ENCODE measurements at places on chromosomes 11 and 22. TPM values are rescaled to one million over a fixed set of nuclear protein-coding genes. Genes with fewer than 3 reads are reported as not detected.
A peak's percentile ranks its signal among the peaks of the same experiment; 100 is the strongest.

DNA sequence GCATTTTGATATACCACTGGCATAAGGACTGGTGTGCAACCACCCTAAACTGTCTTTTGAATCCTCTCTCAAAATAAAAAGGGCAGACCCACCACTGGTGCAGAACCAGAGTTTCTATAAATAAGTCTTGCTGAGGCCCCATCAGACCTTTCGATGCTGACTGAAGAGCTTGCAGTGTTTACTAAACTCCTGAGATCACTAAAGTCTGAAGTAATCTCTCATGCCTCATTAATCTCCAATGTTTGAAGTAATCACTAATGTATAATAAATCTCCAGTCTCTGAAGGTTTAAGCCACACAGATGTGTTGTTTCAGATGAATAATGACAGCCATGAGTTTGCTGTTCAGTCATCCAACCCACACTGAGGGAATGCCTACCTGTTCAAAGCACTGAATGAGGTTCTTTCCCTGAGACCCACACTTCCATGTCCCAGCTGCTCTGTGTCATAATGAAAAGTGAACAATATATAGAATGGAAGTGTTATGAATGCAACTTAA lies 50.6 kb upstream of the DEUP1 start:
- no peak for DNase-seq

The YPEL1 gene
- total RNA-seq, result 4.0 TPM

- DNase-seq, result no peak
Measured at GRCh38 chr11:128042290-128042751, 545.0 kb downstream of the ETS1 start.

The PRR33 gene
- not detected for total RNA-seq

DNA sequence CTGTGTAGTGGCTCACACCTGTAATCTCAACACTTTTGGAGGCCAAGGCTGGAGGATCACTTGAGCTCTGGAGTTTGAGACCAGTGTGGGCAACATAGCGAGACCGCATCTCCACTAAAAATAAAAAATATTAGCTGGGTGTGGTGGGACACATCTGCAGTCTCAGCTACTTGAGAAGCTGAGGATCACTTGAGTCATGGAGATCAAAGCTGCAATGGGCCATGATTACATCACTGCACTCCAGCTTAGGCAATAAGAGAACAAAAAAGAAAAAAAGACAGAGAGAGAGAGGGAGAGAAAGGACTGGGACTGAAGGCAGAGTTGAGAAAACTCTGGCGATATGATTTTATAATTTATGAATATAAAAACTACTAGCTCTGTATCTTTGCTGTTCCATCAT lies 473.1 kb downstream of the LRRC4C start:
- DNase-seq, result no peak

The CATSPER1 gene
- 2.9 TPM for total RNA-seq

GRCh38 chr11:94581926-94582325 lies 14.8 kb downstream of the PIWIL4 start:
- DNase-seq, result no peak

DNA sequence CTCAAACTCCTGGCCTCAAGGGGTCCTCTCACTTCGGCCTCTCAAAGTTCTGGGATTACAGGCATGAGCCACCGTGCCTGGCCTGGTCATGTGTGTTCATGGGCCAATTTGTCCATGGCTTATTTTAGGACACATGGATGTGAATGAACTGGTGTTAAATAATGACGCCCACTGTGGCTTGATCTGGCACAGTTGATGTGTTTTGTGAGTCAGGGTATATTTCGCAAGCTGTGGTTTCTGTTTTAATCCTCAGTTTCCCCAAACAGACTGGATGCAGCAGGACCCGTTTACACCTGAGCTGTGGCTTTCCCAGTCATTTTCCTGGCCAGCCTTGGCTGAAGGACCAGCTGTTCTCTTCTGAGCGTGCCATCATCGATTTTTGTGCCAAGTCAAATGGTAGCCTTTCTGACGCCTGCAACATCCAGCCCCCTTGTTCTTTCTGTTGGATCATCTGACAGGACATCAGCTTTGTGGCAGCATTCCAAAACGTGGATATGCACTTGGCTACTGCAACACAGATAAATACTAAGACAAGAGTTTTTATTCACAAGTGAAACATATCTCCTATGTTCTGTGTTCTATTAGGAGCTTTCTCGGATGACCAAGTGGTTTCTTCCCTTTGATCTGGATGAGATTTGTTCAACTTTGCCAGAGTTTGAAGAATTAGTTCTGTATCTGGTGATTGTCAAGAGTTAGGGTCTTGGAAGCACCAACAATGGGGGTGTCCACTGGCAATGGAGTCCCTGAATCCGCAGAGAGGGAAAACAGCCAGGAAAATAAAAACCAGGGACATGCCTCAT lies 40.0 kb upstream of the SEPTIN5 start:
- peak; percentile 25 for DNase-seq

DNA sequence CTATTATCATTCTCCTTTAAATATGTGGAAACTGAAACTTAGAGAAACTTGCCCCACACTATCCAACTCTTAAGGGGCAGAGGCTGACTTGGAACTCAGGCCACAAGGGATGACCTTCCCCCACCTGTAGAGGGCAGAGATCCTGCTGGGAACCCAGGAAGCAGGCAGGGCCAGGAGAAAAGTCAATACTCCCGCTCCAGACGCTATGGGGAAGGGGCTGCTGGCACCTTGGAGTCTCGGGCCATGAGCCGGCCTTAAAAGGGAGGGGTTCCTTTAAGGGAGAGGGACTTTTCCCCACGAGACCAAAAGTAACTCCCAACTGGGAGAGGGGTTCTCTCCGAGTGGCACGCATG lies 620 bp upstream of the ANO5 start:
- peak; percentile 13 for DNase-seq

GRCh38 chr11:10379426-10379825 lies 74.6 kb downstream of the ADM start:
- DNase-seq, result no peak

The CCDC87 gene
- total RNA-seq, result 0.67 TPM

GRCh38 chr11:6258571-6259081 lies 1.0 kb upstream of the CCKBR start:
- no peak for DNase-seq

The CABP4 gene
- total RNA-seq, result 2.1 TPM

The MS4A15 gene
- not detected for total RNA-seq

DNA sequence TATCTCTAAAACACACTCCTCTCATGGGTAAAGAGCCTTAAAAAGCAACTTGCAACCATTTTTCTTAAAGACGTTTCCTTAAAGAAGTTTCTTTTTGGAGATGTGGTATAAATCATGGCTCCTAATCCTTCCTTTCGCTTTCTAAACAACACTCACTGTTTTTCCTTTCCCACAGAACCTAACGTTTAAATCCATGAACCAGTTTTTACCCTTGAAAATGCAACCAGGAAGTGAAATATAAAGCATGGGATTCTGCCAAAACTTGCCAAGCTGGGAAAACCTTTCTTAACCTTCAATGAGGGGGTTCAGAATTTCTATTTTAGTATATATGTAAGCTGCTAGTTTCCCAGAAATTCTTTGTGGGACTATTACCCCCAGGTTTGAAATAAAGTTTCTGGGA lies 8.6 kb downstream of the PLEKHA7 start:
- DNase-seq, result no peak

GRCh38 chr11:131499199-131499598 lies 128.8 kb downstream of the NTM start:
- peak; percentile 12 for DNase-seq

The RASL10A gene
- total RNA-seq, result 3.3 TPM

DNA sequence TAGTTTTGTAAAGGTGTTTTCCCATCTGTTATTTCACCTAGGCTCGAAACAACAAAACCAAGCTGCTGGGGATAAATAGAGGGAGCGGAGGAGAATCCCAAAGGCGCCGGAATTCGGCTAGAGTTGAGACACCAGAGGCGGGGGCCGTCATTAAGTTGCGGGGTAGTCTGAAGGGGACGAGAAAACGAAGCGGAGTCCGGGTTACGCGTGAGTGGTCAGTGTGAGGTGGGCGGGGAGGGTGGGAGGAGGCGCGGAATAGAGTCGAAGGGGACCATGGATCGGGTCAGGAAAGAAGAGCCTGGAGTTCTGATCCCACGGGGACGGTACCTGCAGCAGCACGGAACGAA lies 361 bp downstream of the SRPRA start:
- no peak for DNase-seq

The ZNF214 gene
- 4.7 TPM for total RNA-seq

DNA sequence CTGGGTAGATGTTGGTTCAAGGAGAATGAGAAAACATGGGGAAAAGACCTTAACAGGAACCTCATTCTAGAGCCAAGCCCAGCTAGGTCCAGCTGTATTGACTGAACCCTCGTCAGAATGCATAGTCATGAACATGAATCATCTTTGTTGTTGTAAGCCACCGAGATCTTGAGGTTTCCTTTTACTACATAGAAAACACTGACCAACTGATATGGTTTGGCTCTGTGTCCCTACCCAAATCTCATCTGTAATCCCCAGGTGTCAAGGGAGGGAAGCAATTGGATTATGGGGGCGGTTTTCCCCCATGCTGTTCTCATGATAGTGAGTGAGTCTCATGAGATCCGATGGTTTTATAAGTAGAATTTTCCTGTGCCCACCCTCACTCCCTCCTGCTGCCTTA lies 19.4 kb upstream of the PHOX2A start:
- DNase-seq, result no peak

The SYT8 gene
- 40.6 TPM for total RNA-seq

DNA sequence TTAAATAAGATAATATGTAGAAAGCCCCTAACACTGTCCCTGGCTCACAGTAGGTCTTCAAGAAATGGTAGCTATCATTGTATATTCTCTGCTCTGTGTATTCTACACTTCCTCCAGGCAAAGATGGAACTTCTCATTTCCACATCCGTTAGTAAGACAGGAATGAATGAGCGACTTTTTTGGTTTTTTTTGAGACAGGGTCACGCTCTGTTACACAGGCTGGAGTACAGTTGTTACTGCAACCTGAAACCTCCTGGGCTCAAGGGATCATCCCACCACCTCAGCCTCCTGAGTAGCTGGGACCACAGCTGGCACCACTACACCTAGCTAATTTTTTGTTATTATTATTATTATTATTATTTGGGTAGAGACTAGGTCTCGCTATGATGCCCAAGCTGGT lies 2.3 kb upstream of the CLPB start:
- DNase-seq, result no peak

DNA sequence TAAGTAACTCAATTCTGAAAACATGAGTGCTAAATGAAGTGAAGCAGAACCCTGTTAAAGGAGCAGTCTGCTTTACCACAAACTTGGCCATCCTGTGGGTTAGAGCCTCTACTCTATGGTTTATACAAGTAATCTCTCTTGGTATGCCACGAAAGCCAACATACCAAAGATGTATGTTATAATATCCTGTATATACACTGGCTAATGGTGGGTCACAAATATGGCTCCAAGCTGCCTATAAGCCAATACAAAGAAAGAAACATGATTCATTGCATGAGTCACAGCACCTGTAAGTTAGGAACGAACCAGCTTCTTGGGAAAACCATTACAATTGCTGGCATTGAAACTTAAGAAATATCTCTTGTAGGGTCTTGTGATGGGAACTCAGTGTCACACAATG lies 16.1 kb downstream of the XRRA1 start:
- DNase-seq, result no peak
